ENCODE measurements at places on chromosomes 7 and 10.
A peak's percentile ranks its signal among the peaks of the same experiment; 100 is the strongest.

DNA sequence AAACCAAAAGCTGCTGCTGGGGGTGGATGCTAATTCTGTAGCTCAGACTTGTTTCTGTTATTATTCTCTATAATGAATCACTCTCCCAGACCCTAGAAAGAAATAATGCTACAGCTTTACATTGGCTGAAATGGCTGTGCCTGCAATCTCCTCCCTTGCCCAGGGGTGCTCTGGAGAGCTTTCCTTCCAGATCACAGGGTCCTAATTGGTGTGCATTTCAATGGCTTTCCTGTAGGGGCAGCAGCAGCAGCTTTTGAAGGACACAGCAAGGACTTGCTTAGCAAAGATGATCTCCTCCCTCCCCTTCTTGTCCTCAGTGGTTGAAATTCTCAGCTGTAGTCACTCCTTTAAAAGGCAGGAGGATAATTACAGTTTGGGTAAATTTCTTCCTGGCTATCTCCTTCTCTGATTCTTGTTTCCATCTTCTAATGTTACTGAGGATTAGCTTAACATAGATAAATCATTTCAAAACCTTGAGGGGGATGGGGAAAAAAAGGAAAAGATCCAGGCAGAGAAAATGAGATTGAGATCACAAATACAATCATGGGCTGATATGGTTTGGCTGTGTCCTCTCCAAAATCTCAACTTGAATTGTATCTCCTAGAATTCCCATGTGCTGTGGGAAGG lies 120.2 kb upstream of the CTTNBP2 start:
- DNase-seq, result peak; percentile 13

GRCh38 chr10:89295597-89295996 lies 6.2 kb upstream of the IFIT2 start:
- peak; percentile 94 for DNase-seq

DNA sequence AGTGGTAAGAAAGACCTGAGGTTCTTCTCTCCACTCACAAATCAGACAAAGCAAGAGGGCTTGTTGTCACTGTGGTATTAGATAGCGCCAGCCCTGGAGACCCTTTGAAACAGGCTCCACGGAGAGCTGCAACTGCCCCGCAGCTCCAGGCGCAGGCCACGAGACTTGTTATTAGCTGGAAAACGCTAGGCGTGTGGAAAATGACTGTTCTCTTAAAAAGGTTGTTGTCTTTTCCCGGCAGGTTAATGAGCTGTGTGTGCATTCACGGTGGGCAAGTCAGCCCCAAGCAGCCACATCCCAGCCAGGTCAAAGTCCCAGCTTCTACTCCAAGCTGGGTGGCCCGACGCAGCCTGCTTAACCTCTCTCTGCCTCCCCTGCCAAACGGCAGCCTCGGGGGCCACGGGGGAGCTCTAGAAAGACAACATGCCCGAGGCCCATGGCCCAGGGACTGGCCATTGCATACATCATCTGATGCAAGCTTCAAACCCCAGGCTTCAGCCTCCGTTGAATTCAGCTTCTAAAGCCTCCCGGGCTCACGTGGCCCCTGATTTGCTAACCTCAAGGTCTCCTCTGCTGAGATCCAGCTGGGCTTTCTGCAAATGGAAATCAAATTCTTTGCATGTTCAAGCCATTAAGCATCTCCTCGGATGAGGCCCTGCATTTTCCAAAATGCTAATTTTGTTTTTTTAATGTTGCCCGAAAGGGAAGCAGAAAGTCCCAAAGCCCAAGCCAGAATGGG lies 61.3 kb upstream of the DNAAF5 start:
- no peak for DNase-seq

DNA sequence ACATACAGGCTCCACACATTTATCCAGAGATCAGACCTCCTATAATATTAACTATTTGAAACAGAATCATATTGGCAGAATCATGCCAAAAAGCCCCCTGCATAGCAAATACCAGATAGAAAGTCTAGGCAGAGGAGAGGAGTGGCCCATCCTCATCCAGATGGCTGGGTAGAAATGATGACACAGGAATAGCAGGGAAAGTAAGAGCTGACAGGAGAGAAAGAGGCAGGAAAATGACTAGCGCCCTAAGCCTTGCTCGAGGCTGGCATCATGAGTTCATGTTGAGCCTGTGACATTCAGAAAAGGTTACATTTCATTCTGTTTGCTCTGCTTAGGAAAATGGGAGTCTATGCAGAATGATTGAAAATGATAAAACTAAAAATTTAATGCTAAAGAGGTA lies 27.6 kb downstream of the WIPF3 start:
- no peak for DNase-seq

DNA sequence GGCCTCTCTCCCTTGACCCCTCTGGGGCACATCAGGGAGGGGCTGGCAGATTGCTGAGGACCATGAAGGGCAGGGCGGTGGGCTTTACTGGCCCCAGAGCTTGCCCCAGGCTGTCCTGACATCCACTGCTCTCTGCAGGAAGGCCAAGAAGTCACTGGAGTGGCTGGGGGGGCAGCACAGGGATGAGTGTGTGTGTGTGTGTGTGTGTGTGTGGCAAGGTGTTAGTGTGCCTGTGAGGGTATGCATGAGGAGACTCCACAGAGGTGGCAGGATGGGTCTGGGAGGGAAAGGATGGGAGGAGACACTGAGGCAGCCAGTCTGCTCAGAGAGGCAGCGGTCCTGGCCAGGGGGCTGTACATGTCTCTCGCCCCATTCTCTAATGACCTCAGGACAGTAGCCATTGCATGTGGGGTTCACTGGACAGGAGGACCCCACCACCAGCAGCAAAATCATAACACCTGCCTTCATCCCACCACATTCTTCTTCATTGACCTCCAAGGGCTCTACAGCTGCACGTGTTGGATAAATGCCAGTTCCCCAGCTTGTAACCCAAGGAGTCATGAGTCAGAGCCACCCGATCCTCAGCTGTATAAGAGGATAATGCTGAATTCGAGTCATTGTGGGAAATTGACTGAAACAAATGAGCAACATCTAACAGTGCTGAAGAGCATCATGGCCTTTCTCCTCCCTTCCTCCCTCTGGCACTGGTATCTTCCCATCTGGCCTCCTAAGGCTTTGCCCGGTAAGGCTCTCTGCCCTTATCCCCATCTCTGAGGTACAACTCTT lies 720.5 kb downstream of the GRID1 start:
- no peak for DNase-seq

- no peak for DNase-seq
Observed at GRCh38 chr7:156823435-156823834, 69.5 kb downstream of the LMBR1 start.

DNA sequence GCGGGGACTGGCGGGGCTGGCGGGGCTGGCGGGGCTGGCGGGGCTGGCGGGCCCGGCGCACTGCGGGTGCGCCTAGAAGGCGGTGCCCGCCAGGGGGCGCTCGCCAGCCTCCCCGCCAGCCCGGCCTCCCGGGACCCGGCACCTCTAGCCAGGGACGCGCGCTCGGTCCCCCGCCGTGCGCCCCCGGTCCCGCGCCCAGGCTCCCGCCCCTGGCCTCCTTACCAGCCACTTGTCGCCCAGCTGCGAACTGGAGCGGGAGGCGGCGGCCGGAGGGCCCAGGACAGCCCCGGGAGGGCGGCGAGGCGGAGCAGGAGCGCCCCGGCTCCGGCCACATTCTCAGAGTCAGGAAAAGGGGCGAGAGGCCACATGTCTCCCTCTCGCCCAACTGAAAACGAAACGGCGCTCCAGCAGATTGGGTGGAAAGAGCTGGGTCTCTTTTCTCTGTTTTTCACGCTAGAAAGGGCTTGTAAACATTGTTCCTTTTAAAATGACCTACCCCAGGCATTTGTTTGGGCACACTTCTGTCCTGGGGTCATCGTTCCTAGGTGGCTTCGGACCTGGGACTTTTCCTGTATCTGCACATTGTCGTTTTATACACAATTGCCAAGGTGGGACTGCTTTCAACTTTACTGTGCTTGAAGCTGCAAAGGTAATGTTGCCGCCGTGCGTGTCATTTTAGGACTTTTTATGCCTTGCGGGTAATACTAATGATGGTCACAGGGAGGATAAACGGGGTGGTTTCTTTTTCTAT lies 378 bp upstream of the PRKCQ start:
- DNase-seq, result peak; percentile 66

DNA sequence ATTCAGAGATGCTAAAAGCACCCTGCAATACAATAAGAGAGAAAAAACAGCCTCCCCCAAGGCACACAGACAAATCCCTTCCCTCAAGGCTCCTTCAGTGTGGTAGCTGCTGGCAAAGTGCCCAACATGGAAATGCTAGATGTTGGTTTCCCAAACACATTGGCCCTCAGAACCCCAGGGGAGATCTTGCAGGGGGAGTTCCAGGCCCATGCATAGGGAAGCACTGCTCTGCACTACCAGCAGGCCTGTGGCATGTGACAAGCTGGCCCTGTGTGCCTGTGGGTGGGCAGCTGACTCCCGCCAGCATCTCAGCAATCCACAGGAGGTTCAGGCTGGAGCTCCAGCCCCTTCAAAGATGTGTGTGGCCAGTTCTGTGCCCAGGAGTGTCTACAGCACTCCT lies 16.8 kb upstream of the CSGALNACT2 start:
- DNase-seq, result peak; percentile 58

DNA sequence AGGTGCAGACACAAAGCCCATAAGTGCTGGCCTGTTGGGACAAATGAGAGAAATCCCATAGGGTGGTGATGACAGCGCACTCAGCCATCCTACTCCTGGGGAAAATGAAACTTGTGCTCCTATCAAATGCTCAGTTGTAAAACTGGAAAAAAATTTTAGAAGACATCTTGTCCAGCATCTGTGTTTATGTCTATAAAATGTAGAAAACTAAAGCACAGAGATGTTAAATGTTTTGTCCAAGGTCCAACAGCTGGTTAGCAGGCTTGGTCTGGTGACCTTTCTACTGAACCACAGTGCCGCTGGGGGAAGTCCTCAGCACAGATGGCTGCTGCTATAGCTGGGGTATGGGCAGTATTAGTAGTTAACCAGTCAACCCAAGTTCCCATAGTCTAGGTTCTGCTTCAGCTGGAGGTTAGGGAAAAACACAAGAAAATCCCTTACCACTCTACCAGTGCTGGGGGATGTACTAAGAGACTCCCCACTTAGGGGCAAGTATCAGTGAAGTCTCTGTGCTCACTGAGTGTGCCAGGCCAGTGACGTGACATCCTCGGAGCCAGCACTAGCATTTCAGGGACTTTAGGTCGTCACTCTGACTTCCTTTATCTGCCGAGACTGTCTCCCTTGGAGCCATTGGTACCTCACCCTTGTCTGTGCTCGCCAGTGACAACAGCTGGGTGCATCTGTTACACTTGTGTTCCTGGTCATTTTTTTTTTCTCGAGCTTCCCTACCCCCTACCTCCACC lies 1.9 kb downstream of the TSPAN33 start:
- DNase-seq, result peak; percentile 49

GRCh38 chr7:74475987-74476350 lies 22.3 kb downstream of the GTF2IRD1 start:
- no peak for DNase-seq

- DNase-seq, result no peak
Observed at GRCh38 chr10:62813453-62813852, 2.7 kb downstream of the EGR2 start.

DNA sequence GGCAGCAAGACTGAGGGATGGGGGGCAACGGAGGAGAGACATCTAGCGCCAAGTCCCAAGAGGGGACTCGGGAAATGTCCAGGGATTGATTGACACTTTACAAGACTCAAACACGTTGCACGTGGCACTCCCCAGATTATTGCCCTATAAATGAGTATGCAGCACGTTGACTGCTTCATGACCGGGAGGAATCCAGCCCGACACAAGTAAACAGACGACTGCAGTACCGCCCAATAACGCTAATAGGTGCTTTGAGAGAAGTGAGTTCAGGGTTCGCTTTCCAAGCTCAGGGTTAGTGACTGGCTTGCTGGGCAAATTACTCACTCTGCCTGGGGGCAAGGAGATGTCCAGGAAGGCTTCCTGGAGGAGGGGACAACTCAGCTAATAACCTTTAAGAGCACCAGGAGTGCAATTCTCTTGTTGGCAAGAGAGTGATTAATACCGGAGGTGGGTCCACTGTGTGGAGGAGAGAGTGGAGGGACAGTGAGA lies 73.3 kb upstream of the MYL10 start:
- DNase-seq, result no peak

DNA sequence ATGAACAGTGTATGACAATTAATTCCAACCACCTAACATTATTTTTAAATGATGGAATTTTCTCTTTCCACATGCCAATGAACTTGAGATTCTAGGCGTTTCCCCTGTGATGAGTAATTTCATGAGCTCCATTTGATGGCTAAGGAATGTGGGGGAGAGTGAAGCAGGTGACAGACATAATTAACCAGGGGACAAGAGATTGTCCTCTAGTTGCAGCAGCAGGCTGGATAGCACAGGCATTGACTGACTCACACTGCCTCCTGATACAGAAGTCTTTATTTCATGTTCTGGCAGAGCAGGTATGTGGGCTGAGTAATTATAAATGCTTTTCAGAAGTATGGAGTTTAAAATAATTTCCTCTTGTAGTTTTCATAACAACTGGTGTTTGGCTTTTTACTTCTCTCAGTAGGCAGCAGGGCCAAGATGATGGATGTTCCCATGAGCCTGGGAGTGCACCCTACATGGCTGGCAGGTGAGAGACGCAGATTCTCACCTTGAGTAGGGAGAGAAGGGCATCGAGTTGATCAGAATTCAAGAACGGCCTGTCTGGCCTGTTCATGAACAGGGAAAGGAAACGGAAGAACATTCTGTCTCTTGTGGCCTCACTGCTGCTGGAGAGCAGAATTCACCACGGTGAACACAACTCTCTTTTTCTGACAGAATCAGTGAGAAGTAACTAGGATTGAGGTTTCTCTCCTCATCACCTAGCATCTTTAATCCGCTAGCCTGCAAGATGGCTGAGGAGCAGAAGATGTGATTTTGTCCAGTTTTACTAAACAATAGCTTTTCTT lies 118.8 kb downstream of the AOAH start:
- DNase-seq, result no peak

DNA sequence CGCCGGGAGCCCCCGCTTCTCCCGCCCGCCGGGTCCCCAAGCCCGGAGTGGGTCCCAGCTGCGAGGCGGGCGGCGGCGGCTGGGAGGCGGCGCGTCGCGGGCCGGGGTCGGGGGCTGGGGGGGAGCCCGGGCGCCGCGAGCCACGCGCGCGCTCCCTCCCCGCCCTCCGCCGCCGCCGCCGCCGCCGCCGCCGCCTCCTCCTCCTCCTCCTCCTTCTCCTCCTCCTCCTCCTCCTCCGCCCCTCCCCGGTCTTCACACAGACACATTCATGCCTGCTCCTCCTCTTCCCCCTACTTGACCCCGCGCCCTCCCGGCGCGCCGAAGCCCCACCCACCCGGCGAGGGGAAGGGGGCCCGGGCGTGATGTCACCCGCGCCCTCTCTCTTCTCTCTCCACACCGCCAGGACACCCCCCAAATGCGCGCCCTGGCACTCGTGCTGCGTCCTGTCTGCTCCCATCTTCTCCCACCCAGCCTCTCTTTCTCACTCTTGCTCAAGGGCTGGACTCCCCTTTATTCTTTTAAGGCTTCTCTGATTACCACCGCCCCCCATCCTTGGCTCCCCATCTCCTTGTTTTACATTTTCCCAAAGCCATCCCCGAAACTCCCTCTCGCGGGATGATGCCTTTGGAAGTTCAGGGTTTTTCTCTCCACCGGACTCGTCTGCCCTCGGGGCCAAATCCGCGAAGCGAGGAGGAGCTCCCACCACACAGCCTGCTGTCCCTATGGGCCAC lies 967 bp upstream of the GLI3 start:
- no peak for DNase-seq

- no peak for DNase-seq
Observed at GRCh38 chr7:107020400-107020799, 24.1 kb upstream of the PRKAR2B start.
